ENCODE measurements at places on chromosomes 12 and 14.

DNA sequence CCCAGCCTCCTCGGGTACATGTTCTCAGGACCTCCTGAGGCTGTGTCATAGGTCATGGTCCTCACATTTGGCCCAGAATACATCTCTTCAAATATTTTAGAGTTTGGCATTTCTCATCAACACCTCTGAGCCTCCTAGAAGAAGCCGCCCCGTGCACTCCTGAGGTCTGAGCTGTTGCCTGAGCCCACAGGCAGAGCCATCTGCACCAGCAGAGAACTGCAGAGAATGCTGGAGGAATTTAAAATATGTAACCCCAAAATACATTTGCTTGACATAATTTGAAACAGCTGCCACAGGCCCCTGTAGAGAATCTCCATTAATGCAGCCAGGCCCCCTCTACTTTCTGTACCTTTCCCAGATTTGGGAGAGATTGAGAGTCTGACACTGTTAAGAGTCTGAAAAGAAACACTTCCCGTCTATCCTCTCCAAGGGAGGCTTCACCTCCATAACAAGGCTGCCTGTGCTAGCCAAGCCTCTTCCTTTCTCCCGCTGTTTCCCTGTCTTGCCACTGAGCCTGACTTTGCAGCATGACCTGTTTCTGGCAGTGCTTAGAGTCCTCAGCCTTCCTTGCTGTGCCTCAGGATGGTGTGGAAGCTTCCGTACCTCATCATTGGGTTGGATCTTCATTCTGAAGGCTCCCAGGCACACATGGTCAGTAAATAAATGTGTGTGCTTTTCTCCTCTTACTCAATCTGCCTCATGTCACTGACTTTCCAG is 95.4 kb upstream of the SFSWAP start:
- DNase-seq: no peak

DNA sequence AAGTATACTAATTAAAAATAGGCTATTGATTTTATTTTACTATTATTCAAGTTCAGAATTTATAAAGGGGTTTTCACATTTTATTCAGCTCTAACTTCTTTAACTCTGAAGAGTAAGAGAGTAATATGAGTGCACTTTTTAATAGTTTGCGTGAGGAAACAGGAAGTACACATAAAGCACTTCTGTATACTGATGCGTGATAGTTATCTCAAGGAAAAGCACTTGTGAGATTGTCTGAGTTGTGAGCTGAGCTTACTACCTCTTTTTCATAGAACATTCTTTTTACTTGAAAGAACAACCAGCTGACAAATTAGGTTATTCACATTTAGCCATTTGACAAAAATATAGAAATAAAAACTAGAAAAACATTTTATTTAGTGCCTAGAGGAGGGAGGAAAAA is 1.9 kb downstream of the RAD51AP1 start:
- DNase-seq: no peak

DNA sequence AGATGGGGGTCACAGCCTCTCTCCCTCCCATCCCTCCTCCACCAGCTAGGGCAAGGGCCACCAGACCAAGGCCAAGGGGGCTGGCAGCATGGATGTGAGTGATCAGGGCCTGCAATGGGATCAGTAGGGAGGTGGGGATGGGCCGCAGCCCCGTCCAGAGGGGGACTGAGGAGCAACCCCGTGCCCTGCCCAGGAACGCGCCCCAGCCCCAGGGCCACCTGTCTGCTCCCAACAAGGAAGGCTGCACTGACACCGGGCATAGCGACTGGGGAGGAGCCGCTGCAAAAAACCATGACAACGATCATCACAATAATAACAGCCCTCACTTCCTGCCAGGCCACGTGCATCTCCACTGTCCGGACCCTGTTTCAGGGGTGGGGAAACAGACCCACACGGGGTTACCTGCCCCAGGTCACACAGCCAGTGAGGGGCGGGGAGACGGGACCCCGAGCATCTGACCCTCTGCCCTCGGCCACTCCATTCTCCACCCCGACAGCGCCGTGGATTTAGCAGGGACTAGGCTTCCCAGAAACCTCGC is 24.3 kb downstream of the NCOR2 start:
- DNase-seq: no peak

- DNase-seq: no peak
Measured at GRCh38 chr12:5809586-5809985, 135.5 kb downstream of the ANO2 start.

DNA sequence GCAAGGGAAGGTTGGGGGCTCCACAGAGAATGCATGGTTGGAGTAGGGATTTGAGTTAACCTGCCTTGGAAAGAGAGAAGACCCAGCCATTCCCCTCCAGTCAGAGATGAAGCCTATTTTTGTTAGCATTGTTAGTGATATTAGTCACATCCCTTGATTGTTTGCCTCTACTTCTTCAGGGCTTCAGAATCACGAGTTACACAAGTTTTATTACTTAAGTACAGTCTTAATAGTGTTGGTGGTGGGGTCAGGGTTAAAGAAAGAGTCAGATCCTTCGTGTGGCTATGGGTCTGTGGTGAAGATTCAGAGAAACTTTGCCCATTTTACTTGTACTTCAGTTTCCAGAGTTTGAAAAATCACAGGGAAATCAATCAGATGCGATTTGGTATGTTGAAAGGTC is 363.1 kb downstream of the LRIG3 start:
- no peak for DNase-seq

DNA sequence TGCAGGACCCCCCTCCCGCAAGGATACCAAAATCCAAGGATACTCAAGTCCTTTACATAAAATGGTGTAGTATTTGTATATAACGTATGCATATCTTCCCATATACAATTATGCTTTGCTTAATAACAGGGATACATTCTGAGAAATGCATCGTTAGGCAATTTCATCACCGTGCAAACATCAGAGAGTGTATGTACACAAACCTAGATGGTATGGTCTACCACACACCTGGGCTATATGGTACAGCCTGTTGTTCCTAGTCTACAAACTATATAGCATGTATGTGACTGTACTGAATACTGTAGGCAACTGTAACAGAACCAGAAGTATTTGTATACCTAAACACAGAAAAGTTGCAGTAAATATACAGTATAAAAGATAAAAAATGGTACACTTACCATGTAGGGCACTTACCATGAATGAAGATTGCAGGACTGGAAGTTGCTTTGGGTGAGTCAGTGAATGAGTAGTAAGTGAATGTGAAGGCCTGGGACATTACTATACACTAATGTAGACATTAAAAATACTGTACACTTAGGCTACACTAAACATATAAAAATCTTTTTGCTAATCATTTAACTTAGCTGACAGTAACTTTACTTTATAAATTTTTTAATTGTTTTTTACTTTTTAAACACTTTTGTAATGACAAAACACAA is 141.1 kb downstream of the SLC41A2 start:
- no peak for DNase-seq

- no peak for DNase-seq
Measured at GRCh38 chr12:129848876-129849275, 54.9 kb downstream of the TMEM132D start.

- DNase-seq: no peak
Measured at GRCh38 chr14:68571114-68571591, 221.7 kb downstream of the ZFP36L1 start.

DNA sequence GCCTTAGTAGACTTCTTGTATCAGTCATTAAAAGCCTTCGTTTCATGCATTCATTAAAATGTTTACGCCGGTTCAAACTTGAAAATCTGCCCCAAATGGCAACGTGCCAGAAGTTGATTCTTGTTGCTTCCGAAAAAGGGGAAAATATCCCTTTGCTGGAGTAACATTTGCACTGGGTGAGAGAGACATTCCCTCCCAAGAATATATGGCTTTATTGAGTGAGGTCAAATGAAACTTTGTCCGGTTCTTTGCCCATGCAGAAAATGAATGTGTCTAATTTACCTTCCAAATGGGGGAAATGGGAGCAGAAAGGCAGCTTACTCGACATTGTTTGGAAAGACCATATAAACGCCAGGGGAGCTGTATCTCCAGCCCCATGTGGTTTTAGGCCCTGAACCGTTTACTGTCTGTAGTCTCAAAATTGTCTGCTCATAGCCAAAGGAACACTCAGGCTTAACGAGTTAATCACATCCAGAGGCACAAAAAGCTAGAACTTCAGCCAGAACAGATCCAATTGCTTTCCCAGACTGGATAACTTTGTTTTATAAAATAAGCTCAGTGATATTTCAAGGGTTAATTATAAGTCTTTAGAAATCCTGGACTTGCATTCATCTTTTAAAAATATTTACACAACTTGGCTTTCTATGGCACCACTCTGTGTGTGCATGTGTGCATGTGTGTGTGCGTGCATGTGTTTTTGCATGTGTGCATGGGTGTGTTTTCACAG is 2.9 kb upstream of the EMP1 start:
- no peak for DNase-seq

DNA sequence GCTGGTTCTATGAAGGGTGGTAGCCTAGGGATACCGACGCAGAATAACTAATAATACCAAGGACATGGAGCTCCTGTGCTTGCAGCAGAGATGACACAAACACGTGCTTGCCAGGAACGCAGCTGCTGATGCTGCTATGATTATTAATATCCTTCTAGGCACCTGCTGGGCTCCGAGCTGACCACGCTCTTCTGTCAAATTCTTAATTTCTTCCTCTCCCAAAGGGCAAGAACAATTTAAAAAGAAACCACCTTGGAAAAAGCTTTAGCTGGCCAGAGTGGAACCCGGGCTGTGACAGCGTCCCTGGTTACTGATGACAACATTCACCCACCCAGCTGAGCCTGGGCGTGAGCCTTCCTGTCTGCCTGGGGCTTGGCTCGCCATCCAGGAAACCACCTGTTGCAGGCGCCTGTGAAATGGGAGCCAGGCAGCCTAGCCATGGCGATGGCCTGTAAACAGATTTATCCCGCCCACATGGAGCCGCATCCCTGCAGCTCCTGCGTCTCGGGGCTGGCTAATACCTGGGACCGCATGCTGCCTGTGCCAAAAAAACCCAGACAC is 28.8 kb downstream of the CLMN start:
- DNase-seq: no peak

DNA sequence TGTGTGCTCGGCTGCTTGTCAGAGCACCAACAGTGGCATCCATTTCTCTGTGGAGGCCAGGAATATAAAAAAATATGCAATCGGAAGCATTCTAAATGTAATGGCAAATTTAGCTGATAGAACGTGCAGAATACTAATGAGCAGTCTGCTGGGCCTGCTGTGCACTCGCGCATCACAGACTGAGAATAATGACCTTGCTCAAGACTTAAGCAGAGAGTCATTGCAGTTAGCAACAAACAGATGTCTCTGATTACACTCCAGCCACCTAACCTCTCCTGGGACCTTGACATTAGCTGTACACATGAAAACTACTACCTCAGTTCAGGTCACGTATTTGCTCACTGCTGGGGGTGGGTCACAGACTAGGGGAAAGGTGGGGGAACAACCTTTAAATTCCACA is 269.2 kb upstream of the DAAM1 start:
- DNase-seq: no peak

DNA sequence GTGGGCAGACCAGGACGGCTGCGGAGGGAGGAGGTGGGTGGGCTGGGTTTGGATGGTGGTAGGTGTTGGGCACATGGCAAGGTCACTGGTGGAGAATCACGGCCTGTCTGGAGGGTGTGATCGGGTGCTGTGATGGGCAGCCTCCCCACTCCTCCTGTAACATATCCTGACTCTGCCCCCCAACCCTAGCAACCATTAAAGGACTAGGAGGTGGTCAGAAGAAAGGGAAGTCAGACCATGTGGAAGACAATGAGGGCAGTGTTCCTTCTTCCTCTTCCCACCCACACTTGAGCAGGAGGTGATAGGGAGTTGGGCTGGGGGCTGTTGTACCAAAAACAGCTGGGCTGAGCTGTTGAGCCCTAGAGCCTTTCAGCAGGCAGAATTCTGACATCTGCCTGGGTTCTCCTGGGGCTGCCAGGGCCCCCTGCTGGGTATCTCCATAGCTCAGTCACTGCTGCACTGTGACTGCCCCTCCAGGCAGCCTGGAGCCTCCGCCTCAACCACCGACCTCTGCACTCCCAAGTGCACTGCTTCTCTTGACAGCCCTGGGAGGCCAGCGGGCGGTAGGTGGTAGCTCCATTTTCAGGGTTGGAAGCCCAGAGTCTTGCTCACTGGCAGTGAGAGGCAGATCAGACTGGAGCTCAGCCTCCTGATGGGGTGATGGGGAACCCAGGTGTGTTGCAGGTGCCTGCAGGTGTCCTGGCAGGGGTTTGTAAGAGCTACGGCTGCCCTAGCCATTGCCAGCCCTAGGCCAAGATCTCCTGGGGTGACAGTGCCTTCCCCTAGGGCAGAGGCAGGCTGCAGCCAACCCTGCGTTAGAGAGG is 15.4 kb downstream of the VASH1 start:
- DNase-seq: no peak

DNA sequence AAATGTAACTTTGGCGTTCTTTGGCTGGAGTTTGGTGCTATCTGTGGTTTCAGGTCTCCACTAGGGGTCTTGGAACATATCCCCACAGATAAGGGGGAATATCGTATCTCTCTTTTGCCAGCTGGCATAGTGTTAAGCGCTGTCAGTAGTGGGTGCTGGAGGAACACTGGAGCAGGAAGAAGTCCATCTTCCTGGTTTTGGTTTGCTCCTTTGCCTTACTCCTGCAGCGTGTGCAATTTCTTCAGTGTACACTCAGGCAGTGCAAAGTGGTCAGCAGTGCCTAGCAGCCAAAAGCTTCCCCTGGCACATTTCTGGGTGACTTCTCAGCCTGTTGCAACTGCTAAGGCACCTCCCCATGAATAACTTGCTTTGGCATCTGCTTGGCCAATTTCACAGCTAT is 11.7 kb upstream of the RIPK3 start:
- no peak for DNase-seq

GRCh38 chr12:109014984-109015765 is 5.7 kb downstream of the SVOP start:
- no peak for DNase-seq

GRCh38 chr12:68959891-68960464 is 27.0 kb upstream of the CPM start:
- no peak for DNase-seq

- no peak for DNase-seq
Measured at GRCh38 chr14:88204221-88204620, 118.8 kb downstream of the KCNK10 start.

DNA sequence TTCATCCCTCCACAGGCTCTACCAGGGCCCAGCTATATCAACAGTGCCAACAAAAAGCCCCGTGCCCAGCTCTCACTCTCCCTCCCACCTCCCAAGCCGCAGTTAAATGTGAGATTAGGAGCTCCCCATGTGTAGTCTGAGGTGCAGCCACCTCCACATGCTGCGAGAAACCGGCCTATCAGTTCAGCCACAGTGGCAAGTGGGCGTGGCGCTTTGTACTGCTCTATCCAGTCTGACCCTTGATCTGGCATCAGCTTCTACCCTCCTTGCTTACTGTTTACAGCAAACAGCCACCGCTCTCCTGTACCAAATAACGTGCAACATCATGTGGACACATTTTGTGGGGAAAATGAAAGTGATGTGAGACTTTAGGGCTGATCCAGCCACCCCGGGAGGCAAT is 1.7 kb downstream of the PLEK2 start:
- no peak for DNase-seq

GRCh38 chr14:98591161-98591560 is 680.8 kb downstream of the BCL11B start:
- no peak for DNase-seq

DNA sequence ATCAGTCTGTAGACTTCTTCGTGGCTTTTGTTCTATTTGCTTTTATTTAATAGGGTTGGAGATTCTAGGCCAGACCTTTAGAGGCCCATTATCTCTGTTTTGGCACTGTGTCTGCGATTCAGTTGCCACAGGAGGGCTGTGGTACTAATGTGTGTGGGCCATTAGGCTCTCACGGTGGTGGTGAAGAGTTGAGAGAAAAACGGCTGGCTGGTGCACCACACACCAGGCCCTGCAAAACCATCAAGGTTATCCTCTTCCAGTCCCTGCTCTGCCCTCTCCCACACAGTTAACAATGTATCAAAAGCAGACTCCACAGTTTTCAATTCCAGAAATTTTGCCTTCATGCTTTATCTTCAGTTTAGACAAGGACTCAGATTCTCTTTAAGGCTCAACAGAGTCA is 97.7 kb downstream of the MYF5 start:
- DNase-seq: no peak

All from T-helper 9 cell (primary cell).